ENCODE measurements at places on chromosomes 5 and 9.

- DNase-seq, result no peak
Observed at GRCh38 chr5:65971643-65972042, 45.3 kb downstream of the ERBIN start.

DNA sequence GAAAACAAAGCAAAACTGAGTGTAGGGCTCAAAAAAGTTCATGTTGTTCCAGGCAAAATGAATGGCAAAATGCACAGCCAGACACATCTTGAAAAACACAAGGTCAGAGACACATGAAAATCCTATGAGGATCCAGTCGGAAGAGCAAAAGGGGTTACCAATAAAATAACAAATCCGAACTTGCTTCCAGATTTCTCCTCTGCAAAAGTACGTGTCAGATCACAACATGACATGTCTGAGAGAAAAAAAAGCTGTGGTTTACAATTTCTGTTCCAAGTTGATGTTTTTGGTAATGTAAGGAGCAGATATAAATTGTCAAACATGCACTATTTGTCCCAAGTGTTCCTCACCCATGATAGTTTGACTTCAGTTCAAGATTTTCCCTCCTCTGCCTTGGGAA is 15.9 kb upstream of the ADAMTS16 start:
- no peak for DNase-seq

DNA sequence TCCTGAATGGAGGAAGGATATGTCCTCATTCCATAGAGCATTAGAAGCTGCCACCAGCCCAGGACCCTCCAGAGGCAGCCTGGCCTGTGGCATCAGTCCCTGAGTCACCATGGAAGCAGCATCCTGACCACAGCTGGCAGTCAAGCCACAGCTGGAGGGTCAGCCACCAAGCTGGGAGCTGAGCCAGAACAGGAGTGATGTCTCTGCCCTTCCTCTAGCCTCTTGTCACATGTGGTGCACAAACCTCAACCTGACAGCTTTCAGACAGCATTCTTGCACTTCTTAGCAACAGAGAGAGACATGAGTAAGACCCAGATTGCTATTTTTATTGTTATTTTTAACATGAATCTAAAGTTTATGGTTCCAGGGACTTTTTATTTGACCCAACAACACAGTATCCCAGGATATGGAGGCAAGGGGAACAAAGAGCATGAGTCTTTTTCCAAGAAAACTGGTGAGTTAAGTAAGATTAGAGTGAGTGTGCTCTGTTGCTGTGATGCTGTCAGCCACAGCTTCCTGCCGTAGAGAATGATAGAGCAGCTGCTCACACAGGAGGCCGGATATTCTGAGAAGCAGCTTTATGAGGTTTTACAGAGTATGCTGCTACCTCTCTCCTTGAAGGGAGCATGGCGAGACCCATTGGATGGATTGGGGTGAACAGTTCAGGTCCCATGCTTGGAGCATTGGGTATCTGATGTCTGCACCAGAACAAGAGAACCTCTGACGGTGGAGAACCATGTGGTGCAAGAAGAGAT is 13.0 kb upstream of the CYFIP2 start:
- DNase-seq, result peak; percentile 49

DNA sequence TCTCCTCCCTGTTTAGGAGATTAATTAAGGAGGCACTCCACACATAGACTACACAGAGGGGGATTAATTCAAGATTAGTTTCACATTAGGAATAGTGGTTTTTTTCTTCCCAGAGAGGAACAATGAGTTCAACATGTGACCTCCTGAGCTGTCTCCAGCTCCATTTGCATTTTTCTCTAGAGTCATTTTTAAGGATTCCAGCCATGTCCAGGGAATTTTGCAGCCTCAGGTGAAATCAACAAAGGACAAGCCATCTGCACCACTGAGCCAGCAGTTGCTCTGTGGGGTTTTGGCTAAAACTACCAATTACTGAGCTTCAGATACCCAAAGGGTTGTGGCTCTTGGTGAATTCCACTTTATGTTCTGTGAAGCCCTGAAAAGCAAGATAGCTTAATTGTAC is 258.5 kb upstream of the PPP1R2B start:
- DNase-seq, result no peak

- DNase-seq, result no peak
Observed at GRCh38 chr9:81393985-81394811, 295.1 kb downstream of the TLE1 start.

DNA sequence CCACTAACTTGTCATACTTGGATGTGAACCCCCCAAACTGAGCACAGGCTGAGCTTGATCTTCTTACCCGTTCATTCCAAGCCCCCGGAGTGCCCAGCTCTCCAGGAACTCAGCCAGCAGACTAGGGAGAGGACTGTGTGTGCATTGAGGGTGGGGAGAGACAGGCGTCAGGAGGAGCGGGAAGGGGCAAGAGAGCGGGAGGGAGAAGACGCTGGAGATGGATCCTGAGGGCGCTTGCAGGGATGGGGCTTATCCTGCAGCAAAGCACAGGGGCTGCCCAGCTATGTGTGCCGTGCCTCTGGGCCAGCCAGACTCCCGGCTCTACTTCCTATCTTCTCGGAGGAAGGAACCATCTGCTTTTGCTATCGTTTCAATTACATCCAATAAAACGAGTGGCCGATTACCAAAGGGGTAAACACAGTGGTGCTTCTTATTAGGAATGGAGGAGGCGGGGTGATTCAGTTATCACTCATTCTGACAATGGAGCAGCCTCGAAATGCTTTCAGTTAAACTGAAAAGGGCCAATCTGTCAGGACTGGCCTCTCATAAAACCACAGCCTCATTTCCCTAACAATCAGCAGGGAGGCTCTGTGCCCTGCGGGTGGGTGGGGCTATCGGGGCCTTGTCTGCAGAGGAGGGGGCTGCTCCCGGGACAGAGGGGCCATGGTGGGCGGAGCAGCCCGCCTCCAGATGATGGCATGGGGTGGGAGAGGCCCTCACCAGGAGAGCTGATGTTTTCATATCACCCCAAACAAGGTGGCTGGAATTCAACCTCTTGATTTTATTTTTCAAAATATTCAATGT is 168.2 kb downstream of the DAB2IP start:
- DNase-seq, result no peak

GRCh38 chr5:155008669-155009068 is 4.9 kb upstream of the KIF4B start:
- DNase-seq, result no peak

DNA sequence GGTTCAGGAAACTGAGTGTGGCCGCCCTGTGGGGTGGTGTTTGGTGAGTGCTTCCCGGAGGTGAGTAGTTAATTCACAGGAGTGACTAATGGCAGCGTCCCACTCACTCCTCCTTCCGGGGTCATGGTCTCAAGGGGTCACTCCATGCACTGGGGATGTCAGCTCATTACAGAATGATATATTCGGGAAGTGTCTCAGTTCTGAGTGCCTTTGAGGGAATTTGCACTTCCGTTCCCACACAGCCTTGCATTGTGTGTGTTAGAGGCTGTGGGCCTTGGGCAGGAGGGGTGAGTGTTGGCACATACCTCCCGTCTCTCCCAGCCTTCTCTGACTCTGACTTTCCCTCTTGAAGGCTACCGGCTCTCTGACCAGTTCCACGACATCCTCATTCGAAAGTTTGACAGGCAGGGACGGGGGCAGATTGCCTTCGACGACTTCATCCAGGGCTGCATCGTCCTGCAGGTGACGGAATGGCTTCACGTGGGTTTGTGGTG is 10.5 kb upstream of the AHRR start:
- no peak for DNase-seq

GRCh38 chr9:13513286-13513685 is 233.8 kb upstream of the MPDZ start:
- no peak for DNase-seq

DNA sequence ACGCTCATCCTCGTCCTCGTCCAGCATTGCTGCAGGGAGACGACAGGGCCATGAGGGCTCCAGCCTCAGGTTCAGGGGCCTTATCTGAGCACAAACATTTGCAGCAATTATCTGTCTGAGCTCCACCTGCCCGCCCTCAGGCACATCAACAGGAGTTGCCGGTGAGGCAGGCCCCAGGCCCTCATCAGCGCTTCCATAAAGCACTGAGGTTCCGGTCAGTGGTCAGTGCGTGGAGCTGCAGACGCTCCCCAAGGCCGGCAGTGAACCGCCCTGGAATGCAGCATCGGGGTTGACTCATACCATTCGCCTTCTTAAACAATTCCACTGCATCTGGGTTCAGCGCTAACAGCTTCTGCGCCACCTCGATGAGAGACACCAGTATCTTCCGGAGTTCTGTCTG is 15.2 kb downstream of the UBAC1 start:
- no peak for DNase-seq

- no peak for DNase-seq
Observed at GRCh38 chr5:179223961-179224360, 121.3 kb downstream of the ADAMTS2 start.

DNA sequence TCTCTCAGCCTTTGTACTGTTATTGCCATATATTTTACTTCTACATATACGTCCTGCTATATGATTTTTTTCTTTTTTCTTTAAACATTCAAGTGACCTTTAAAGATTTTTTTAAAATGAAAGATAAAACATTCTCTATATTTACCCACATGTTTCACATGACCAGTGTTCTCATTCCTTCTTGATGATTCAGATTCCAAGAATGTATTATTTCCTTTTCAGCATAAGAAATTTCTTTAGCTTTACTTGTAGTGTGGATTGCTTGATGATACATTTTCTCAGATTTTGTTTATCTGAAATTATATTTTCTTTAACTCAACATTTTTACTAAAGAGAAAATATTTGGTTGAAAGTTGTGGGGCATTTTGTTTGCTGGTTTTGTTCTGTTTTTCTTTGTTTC is 792.1 kb downstream of the BRINP1 start:
- DNase-seq, result no peak

GRCh38 chr9:75104607-75105006 is 16.3 kb downstream of the OSTF1 start:
- no peak for DNase-seq

DNA sequence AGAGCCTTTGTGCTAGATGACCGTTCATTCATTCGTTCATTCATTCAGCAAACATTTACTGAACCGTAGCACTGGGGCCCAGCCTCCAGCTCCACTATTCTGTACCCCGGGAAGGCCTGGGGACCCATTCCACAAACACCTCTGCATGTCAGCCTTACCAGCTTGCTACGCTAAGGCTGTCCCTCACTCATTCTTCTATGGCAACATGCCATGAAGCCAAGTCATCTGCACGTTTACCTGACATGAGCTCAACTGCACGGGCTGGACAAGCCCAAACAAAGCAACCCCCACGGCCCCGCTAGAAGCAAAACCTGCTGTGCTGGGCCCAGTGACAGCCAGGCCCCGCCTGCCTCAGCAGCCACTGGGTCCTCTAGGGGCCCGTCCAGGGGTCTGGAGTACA is 6.0 kb downstream of the CEL start:
- DNase-seq, result no peak

DNA sequence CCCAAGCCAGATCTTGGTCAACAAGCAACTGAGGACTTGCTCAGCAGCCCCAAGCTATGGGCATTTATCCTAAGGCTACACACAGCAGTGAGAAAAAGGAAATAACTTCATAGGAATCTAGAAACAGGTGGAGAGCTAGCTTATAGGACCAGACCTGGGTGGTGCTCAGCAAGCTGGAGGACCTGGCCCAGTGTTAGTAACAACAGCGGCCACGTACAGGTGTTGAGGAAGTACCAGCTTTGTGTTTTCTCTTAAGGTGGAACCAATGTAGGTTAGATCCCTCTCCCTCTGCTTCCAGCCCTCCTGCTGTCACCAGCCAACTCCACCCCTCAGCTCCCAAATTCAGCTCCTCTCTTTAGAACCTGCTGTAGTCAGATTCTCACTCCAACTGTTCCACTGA is 43.4 kb downstream of the IRF1 start:
- no peak for DNase-seq

DNA sequence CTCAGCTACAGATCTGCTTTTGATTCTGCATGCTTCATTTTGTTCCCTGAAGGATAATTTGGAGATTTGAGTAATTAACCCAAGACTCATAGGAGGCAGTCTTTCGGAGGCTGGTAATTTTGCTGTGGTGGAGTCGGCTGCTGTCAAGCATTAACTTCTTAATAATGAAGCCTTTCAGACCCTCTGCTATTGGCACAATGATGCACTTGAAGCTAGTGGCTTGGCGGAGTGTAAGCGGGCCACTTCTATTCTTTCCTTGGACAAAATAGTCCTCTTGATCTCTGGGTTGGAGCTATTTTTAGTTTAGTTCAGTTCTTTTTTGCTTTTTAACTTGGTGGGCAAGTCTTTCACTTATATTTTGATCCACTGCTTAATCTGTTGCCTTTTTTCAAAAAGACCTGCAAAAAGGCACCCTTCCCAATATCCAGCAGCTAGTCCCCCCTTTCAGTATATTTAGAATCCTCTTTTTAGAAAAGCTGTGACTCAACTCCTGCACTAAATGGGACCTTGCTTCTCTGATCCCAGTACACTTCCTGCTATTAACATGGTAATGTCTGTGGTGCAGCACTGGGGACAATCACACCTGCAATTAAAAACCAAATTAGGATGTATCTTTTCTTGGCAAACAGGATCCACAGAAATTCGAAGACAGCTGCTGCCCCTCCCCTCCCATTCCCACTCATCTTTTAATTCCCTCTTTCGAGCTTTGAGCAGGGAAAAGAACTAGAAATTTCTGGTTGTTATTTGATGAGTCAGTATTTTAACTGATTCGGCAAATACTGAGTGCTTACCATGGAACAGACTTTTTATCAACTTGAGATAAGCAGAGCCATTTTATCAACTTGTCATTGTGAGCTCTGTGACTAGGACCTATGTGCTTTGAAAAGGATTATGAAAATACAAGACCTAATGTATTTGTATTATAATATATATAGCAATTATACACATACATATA is 169.4 kb upstream of the ANKRD55 start:
- DNase-seq, result no peak

- DNase-seq, result no peak
Observed at GRCh38 chr9:3962971-3963642, 336.8 kb downstream of the GLIS3 start.

DNA sequence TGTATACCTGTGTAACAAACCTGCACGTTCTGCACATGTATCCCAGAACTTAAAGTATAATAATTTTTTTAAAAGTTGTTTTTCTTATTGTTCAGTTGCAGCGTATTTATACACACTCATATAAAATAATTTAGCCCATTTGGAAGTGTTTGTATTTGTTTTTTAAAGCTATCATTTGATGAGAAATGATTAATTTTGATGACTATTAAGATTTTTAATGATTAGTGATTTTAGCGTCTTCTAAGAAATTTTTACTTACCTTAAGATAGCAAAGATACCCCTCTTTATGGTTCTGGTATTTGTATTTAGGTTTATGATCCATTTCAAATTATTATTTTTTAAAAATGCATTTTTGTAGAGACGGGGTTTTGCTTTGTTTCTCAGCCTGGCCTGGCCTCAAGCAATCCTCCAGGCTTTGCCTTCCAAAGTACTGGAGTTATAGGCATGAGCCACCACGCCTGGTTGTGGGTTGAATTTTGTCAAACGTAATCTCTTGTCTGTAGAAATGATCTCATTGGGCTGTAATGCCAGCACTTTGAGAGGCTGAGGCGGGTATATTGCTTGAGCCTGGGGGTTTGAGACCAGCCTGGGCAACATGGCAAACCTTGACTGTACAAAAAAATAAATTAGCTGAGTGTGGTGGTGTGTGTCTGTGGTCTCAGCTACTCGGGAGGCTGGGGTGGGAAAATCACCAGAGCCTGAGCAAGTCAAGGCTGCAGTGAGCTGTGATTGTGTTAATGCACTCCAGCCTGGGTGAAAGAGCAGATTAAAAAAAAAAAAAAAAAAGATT is 26.9 kb downstream of the CSNK1G3 start:
- no peak for DNase-seq

Data from CD4-positive, alpha-beta T cell (primary cell).